ENCODE measurements at places on chromosomes 11 and 22. TPM values are rescaled to one million over a fixed set of nuclear protein-coding genes. Genes with fewer than 3 reads are reported as not detected.

Gene ZP1
- total RNA-seq, result not detected

Gene EFCAB6
- total RNA-seq, result 0.24 TPM

DNA sequence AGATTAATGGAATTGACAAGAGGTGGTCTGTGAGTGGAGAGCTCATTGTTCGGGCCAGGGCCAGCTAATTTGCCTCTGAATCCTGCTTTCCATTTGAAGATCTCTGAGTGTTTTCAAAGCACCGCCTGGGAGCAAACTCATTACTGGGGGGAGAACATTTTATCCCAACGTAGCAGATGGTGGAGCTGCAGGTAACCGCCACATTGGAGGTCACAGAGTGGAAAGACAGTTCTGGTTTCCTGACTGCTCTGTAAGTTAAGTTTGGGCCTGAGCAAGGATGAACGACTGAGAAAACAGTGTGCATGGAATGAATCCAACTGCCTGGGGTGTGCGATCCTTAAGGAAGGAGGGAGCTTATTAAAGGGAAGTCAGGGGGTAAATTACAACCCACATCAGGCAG lies 30.5 kb downstream of the LMO2 start:
- DNase-seq, result no peak

GRCh38 chr11:4551346-4551979 lies 6.5 kb downstream of the OR52M1 start:
- DNase-seq, result no peak

DNA sequence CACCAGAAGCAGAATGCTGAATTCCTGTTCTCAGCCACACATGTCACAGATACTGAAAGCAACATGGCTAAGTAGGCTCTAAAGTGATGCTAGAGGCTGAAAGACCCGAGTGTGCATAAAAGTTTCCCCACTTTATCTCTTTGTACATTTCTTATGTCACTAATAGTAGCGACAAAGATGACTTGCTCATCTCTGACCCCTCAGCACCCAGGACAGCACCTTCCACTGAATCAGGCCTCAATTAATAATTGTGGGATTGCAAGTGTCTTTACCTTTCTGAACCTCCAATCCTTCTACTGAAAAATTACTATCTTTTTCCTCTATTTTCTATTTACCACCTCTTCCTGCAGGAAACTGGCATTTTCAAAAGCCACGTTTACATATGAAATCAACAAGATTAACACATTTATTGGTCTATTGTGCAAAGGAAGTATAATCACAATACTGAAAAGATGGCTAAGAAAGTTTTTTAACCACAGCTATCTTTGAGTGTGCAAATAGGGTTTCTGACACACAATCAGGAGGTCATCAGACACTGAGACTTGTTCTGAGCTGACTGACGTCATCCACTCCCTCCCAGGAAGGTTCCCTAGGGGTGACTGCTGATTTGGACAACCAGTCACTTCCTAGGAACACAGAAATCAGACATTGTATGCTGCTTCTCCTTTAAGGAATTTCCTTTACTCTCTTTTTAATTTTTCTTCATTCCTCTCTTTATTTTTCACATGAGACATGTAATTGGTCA lies 213.9 kb upstream of the ISX start:
- no peak for DNase-seq

GRCh38 chr11:110243791-110244190 lies 52.6 kb downstream of the RDX start:
- DNase-seq, result no peak

DNA sequence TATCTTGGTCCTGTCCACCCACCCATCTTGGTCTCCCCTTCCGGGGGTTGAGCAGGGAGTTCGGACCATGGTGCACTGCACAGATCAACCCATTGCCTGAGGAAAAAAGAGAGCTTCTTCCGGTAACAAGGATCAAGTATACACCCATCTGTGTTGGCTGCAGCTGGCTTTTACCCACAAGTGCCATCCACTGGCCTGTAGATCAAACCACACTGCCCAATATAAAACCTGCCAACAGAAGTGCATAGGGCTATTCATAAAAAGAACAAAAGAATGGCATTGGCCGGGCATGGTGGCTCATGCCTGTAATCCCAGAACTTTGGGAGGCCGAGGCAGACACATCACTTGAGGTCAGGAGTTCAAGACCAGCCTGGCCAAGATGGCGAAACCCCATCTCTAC lies 94.5 kb downstream of the ZC3H12C start:
- no peak for DNase-seq

DNA sequence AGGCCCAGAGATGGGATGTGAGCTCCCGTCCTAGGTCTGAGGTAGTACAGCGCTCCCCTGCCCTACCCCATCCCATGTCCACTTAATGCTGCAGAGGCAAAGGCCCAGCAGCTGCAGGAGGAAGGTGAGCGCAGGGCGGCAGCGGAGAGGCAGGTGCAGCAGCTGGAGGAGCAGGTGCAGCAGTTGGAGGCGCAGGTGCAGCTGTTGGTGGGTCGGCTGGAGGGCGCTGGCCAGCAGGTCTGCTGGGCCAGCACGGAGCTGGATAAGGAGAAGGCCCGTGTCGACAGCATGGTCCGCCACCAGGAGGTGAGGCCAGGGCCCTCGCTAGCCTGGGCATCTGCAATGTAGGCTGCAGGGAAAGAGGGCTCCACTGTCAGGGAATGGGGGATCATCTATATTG lies 15.2 kb downstream of the CCDC157 start:
- DNase-seq, result no peak

GRCh38 chr11:130638033-130638432 lies 189.6 kb downstream of the ADAMTS15 start:
- no peak for DNase-seq

Gene OR2AT4
- not detected for total RNA-seq

Gene ASPHD2
- 8.2 TPM for total RNA-seq

Gene LTO1
- 22.2 TPM for total RNA-seq

- peak; percentile 36 for DNase-seq
Measured at GRCh38 chr22:38751422-38752346, 4.1 kb downstream of the SUN2 start.

All from activated T-cell treated with anti-CD3 and anti-CD28 coated beads, Interleukin-2, amount 50 U/mL, for 4 hours (primary cell).